ENCODE measurements at places on chromosomes 7 and 10.

- DNase-seq, result no peak
Measured at GRCh38 chr10:123458933-123459332, 207.2 kb upstream of the GPR26 start.

DNA sequence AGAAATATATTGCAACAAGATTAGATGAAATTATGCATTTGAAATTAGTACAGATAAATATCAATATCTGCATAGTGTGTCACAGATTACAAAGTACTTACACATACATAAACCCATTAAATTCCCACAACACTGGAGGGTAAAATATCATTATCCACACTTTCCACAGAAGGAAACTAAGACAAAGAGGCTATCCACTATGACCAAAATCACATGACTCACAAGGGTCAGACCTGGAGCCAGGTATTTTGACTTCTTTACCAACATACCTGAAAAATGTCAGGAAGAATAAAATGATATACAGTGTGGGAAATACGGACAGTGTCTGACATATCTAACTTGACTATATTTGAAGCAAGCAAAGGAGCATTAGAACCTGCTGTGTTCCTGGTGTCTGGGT, 34.1 kb downstream of the HYCC1 start:
- DNase-seq, result no peak

DNA sequence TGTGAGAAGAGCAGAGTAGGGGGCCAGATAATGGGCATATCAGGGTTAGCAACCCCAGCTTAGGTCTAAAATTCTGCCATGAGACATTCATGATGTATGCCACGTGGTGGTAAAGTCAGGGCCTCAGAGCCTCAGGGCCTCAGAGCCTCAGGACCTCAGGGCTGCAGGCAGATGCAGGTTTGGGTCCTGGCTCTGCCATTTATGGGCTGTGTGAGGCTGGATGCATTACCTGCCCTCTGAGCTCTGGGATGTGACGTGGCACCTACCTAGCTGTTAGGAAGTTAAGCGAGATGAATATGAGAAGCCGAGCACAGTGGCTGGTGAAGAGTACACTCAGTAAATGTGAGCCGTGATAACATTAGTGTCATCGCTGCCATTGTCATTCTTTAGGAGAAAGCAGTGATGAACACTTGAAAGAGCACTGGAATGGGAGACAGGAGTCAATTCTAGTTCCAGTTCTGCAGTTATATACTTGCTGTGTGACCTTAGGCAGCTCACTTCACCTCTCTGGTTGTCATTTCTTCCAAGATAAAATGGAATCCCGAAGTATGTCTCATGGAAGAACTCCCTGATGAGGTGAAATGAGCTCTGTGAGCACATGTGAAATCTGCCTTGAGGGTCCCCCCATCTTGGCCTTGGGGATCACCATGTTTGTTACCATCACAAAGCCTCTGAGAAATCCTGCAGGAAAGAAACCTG, 127.2 kb downstream of the SH3PXD2A start:
- no peak for DNase-seq

GRCh38 chr7:80847895-80848294, 71.0 kb downstream of the SEMA3C start:
- DNase-seq, result no peak

GRCh38 chr10:68781613-68782574, 45.4 kb upstream of the STOX1 start:
- DNase-seq, result no peak
